ENCODE measurements at places on chromosomes 13 and 19.

GRCh38 chr19:28245937-28246336 lies 967.0 kb downstream of the UQCRFS1 start:
- no peak for DNase-seq

DNA sequence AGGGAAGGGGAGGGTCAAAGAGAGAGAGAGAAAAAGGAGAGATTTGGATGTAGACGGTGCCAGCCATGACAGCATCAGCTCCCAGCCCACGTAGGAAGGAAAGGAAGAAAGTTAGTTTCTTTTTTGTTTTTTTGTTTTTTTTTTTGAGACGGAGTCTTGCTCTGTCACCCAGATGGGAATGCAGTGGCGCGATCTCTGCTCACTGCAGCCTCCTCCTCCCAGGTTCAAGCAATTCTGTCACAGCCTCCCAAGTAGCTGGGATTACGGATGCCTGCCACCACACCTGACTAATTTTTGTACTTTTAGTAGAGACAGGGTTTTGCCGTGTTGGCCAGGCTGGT lies 27.6 kb downstream of the ELL start:
- no peak for DNase-seq

- no peak for DNase-seq
Observed at GRCh38 chr13:46213242-46213641, 1.5 kb downstream of the LRRC63 start.

GRCh38 chr19:14700711-14701375 lies 11.0 kb downstream of the ZNF333 start:
- no peak for DNase-seq

- DNase-seq = no peak
Observed at GRCh38 chr13:109406376-109406992, 379.9 kb downstream of the IRS2 start.

DNA sequence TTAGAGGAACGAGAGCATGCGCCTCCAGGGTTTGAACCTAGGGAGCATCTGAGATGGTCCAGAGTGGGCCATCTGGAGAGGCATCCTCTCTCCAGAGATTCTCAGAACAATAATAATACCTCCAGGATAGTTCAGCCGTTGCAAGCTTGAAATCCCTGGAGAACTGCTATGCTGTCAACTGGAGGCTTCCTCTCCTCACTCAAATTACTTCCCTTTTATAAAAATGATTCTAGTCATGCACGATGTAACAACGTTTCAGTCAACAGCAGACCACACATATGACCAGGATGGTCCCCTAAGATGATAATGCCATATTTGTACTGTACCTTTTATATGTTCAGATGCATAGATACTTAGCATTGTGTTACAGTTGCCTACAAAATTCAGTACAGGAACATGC lies 108.7 kb downstream of the SHISA2 start:
- DNase-seq = no peak

DNA sequence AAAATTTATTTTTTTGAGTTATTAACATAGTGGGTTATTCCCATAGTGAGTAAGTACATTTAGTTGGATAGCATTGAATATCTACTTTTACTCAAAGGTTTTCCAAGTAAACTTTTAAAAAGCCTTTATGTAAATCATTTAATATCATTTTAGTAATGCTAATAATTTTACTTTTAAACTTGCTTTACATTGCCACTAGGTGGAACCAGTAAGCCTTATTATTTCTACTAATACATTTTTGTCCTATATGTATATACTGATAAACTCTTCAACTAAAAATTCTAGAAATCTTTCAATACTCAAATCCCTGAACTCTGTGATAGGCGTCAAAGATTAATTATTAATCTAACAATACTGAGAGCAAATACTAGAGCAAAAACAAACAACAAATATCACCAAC lies 1709.2 kb upstream of the PCDH20 start:
- no peak for DNase-seq

DNA sequence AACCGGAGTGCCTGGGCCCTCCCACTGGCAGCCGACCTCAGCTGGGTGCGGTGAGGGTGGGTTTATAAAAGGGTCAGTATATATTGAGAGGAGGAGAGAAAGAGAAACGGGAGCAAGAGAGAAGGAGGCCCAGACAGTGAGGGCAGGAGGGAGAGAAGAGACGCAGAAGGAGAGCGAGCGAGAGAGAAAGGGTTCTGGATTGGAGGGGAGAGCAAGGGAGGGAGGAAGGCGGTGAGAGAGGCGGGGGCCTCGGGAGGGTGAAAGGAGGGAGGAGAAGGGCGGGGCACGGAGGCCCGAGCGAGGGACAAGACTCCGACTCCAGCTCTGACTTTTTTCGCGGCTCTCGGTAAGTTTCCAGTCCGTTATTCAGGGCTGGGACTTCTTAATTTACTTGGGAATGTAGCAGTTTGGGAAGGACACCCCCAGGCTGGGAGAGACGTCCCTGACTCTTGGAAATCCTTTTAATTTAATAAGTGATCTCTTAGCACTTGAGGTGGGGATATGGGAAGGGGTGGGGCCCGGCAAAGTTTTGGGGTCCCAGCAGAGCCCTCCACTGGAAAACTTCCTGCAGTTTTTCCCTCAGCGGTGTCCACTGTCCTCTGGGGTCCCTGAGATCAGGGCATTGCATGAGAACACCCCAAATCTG lies at the start of gene EMP3:
Gene EMP3, plus strand, starts transcription at position 288 of the 646 bp plus-strand sequence. CDS start 1,293 bp downstream, outside the sequence.
- DNase-seq = no peak

DNA sequence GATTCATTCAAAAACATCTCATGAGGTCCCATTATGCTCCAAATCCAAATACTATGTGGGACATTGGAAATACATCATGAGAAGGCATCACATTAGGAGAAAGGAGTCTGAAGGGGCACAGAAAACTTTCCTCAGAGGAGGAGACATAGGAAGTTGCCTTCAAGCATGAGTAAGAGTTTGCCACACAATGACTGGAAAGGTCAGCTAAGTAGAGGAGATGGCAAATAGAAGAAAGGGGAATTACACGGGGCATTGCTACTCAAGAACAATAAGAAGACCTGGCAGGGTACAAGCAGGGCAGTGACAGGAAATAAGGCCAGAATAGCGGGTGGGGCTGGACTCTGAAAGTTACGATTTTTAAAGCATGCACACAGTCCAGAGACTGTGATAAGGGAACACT lies 231.6 kb downstream of the SPRY2 start:
- DNase-seq = no peak

GRCh38 chr13:103199380-103200088 lies 133.3 kb upstream of the SLC10A2 start:
- no peak for DNase-seq

GRCh38 chr19:7670150-7670783 lies 1.4 kb downstream of the RETN start:
- DNase-seq = no peak

GRCh38 chr13:49652355-49653305 lies 24.3 kb downstream of the ARL11 start:
- DNase-seq = no peak

- no peak for DNase-seq
Observed at GRCh38 chr13:49877629-49878218, 58.4 kb downstream of the SPRYD7 start.

DNA sequence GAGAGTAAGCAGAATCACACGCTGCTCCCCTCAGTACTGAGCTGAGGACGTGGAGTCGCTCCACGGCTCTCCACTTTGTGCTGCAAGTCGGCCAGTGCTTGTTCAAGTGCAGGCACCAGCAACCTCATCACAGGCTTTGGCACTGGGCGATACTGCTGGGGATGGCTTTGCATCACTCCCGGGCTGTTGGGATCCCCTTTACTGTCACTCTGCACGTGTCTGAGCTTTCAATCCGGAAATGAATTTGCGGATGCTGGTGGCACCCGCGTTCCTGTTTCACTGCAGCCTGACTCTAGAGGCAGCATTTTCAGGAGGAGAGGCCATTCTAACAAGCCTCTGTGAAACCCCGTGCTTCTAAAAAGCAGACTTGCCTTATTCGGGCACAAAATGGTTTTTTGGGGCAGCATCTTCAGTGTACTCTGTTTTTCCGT lies 19.1 kb downstream of the SMARCA4 start:
- DNase-seq = no peak

DNA sequence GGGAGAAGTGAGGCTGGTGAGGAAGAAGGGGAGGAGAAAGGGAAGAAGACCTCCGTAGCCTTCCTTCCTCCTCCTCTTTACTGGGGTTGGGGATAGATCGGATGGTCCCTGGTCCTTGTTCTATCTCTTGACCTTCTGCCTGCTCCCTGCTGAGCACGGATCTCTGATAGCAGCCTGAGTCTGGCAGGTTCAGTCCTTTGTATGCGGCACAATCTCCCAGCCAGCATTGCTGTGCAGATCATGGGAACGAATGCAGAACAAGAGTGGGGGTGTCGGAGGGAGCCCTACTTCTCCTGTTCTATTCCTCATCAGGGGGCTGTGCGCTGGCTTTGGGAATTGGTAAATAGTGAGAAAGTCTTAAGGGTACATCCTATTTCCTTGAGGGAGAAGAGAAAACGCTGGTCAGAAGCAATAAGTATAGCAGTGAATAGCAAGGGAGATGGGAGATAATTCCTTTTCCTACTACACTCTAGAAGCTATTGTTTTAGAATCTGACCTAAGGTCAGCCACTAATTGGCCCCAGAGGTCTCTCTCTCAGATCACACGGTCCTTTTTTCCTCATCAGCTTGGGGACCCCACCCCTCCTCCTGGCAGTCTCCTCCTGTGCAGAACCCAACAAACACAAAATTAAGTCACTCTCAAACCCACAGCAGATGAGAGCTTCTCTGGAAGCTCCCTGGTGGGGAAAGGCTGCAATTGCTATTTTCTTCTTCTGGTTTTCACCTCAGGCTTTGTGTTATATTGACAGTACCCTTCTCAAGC lies 41.0 kb downstream of the KL start:
- no peak for DNase-seq

- DNase-seq = no peak
Observed at GRCh38 chr13:21053231-21053630, 8.2 kb downstream of the LATS2 start.

- no peak for DNase-seq
Observed at GRCh38 chr13:111314852-111315251, 5.6 kb upstream of the TEX29 start.

DNA sequence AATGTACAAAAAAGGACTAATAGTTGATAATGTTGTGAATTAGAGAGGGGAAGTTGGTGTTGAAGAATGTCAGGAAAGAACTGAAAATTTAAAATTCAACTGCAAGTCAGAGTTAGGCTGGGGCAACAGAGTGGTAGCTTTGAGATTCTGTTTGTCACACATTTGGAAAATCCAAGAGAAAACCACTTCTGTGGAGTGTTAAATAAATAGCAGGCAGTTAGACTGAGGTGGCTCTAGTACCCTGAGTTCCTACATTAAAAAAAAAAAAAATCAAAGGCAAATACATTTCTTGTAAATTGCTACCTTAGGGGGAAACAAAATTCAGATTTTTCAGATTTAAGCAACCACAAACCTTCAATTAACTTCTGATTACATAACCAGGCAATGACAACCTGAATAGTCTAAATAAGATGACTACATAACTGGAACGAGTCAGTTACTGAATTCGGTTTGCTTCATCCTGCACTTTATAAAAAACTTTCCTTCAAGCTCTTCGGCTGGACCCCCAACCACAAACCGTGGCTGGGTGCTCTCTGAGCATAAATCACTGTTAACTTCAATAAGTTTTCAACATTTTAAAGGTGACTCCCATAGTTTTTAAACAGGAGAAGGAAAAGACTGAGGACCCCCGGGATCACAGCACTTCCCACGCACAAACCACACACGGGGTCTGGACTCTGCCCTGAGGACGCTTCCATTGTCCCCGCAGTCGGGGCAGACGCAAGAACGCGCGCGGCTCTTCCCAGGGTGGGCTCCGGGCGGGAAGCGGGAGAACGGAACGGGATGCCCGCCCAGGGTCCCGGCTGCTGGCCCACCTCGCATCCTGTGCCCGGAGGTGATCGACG lies 725 bp downstream of the ZNF682 start:
- DNase-seq = no peak

DNA sequence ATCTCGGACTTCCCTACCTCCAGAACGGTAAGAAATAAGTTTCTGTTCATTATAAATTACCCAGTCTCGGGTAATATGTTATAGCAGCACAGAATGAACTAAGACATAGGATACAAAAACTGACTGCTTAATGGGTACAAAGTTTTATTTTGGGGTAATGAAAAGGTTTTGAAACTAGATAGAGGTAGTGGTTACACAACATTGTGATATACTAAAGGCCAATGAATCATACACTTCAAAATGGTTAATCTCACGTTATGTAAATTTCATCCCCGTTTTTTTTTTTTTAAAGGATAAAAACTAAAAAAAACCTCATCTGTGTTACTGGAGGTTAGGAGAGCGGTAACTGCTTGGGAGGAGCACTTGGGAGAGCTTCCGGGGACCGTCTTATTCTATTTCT lies 23.5 kb downstream of the AKT2 start:
- no peak for DNase-seq

GRCh38 chr13:101307181-101307701 lies 109.1 kb downstream of the NALCN start:
- DNase-seq = no peak

- DNase-seq = no peak
Observed at GRCh38 chr13:98827449-98827848, 75.0 kb upstream of the SLC15A1 start.

DNA sequence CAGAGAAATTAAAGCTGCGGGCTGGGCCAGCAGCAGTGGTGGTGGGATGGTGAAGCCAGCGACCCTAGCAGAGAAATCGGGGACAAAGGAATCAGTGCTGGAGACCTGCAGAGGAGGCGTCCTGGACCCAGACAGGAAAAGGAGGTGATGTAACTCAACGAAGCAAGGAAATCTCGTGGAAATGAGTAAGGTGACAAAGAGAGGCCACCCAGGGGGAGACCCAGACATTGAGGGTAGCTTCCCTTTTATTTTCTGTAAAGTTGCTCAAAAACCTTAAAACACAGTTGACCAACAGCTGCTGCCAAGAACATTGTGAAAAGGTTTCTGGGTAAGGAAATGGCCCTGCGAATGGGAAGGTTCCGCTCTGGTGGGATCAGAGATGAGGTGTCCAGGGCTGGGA lies 13.3 kb upstream of the RETN start:
- no peak for DNase-seq

DNA sequence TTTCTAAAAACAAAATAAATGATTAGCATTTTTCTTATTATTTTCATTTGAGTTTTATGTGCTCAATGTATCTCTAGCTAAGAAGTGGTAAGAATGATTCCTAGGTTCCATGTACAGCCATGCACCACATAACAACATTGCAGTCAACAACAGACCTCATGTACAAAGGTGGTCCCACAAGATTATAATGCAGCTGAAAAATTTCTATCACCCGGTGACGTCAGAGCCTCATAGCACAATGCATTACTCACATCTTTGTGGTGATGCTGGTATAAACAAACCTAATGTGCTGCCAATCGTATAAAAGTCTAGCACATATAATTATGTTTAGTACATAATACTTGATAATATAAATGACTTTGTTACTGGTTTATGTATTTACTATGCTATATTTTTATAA lies 120.5 kb downstream of the SLC7A1 start:
- DNase-seq = no peak

GRCh38 chr13:98890186-98890585 lies 87.7 kb downstream of the DOCK9 start:
- peak; percentile 9 for DNase-seq

DNA sequence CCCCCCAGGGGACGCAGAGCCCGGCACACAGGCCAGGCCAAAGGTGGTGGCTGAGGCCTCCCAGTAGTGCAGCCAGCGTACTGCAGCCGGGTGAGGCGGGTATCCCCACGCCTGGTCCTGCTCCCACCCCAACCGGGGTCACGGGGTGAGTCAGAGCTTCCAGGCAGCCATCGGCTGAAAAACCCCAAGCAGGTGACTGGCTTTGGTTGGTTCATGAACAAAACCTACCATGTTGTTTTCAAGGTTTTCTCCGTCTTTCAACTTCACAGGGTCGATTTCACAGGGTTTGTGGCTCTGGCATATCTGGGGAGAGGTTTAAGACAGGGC lies 42.1 kb upstream of the C13orf46 start:
- no peak for DNase-seq
